Activated CD8-positive, alpha-beta memory T cell treated with anti-CD3 and anti-CD28 coated beads, Interleukin-2, amount 10 ng/mL, durations not matched to agents 7 days and 5 days (primary cell): ENCODE measurements at places on chromosomes 5 and 9.
A peak's percentile ranks its signal among the peaks of the same experiment; 100 is the strongest.

GRCh38 chr9:32399110-32399815 is 14.8 kb downstream of the ACO1 start:
- no peak for DNase-seq

GRCh38 chr5:136330353-136331038 is 34.8 kb downstream of the TRPC7 start:
- DNase-seq, result no peak

- DNase-seq, result peak; percentile 81
Measured at GRCh38 chr9:128191406-128192046, at the start of gene CIZ1. Gene CIZ1 (minus strand): TSS chr9:128191572. CDS start chr9:128190857, 715 bp downstream.

GRCh38 chr5:152288917-152289595 is 116.0 kb downstream of the NMUR2 start:
- DNase-seq, result no peak

GRCh38 chr9:93091453-93092081 is 4.5 kb upstream of the CARD19 start:
- peak; percentile 79 for DNase-seq

DNA sequence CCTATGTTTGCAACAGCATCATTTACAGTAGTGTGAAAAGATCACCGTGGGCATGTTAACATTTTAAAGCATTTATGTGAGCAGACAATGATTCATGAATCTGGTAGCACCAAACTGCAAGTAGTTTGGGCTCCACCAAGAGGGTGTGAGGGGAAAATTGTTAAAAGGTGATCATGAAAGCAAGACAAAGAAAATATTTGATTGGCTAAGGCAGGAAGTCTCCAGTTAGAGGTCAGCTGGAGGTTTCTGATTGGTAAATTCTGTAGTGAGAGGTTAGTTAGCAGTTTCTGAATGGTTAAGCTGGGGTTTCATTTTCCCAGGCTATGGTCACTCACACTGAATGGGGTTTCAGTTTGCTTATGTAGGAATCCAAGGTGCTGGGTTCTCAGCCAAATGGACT is 13.5 kb upstream of the DRD1 start:
- no peak for DNase-seq

- DNase-seq, result no peak
Measured at GRCh38 chr9:104301755-104302154, 202.3 kb upstream of the OR13F1 start.

DNA sequence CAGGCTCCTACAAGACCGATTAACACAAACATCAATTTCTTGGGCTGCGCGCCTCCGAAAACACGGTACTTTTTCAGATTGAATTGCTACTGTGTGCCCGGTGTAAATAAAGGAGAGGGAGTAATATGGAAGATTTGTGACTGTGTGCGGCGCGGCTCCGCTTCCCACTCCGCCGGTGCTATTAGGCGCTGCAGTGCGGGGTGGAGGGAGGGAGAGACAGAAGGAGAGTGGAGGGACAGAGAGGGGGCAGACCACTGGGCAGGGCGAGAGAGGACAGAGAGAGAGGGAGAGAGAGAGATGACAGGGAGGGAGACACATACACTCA is 24.7 kb upstream of the RNU6ATAC start:
- DNase-seq, result no peak

DNA sequence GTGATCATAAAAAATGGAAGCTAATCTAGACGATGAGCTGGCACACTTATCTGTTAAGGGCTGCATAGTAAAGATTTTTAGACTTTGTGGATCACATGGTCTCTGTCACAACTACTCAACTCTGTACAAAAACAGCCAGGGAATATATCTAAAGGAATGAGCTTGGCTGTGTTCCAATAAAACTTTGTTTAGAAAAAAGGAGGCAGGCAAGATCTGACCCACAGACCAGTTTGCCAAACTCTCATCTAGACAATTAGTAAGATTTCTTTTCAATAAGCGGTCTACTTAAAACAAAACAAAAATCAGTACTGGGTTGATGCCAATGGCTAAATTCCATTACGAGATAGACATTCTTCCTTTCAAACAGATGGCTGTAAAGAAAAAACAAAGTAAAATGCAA is 53.0 kb upstream of the RETREG1 start:
- DNase-seq, result no peak

DNA sequence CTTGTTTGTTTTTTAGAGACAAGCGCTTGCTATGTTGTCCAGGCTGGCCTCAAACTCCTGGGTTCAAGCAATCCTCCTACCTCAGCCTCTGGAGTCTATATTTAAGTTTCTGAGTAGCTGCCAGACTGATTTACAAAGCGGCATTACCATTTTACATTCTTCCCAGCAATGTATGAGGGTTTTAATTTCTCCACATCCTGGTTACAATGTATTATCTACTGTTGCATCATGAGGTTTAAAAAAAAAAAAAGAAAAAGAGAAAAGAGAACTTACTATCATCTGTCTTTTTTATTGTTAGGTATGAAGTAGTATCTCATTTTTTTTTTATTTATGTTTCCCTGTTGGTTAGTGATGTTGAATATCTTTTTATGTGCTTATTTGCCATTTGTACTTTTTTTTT is 18.9 kb upstream of the CLINT1 start:
- no peak for DNase-seq

DNA sequence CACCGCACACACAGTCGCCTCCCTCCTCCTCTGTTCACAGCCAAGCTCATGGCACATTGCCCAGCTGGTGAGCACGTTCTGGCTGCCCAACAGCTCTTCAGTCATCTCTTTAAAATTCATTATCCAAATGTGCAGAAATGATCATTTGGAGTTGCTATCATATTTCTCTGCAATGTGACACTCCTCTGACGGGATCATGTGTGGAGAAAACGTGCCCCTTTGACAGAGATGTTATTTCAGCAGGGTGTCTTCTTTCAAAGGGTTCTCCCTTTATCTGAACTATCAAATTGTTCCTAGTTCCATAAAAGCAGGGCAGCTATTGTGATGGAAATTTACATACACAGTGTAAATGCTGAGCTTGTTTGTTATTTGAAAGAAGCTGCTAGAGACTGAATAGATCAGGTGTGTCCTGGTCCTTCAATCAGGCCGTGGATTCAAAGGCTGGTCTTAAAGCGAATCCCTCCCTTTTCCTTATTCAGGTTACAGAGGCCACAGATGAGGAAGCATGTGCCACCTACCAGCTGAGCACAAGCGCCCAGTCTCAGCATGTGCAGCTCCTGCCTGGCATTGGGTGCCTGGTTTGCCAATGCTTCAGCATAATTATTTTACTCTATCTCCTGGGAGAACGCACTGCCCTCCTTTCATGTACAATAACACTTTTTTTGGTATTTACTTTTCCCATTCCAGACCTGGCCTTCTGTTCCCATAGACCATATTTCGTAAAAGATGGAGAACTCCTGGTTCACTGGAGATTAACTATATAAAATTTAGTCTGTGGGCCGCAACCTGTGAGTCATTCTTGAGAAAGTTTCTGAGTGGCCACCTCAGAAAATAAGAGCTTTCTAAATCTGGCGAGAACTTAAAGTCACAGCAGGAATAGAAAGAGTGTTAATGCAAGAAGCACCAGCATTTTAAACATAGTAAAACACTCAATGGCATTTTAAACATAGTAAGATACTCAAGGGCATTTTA is 433.7 kb downstream of the ENC1 start:
- DNase-seq, result no peak

- no peak for DNase-seq
Measured at GRCh38 chr5:174065528-174066197, 20.2 kb downstream of the NSG2 start.

GRCh38 chr9:114693248-114693855 is 11.4 kb upstream of the TEX48 start:
- no peak for DNase-seq

GRCh38 chr9:135566552-135566951 is 5.0 kb downstream of the PAEP start:
- DNase-seq, result no peak

- DNase-seq, result peak; percentile 70
Measured at GRCh38 chr5:134003817-134004625, 754 bp downstream of the VDAC1 start.

GRCh38 chr9:108468364-108468763 is 387.4 kb downstream of the ACTL7B start:
- peak; percentile 41 for DNase-seq

GRCh38 chr5:133026664-133027153 is 360 bp upstream of the ZCCHC10 start:
- DNase-seq, result no peak

- DNase-seq, result no peak
Measured at GRCh38 chr5:116487045-116487444, 87.6 kb downstream of the SEMA6A start.

DNA sequence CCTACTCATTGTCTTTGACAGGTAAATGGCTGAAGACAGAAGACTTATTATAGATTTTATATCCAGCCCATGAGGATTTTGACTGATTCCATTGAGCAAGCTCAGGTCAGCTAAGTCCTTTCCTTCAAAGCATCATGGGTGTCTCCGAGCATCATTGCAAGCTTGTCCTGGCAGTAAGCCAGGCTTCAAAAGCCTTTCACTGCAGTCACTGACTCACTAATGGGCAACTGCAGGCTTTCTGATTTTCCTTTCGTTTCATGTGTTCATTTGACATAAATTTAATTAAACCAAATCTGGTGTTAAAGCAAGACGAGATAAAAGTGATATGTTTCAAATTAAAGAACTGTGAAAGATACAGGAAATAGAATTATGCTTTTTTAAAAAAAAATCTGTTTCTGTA is 426.2 kb downstream of the ANXA1 start:
- no peak for DNase-seq

GRCh38 chr5:172477466-172477865 is 23.1 kb upstream of the SH3PXD2B start:
- no peak for DNase-seq

- DNase-seq, result peak; percentile 56
Measured at GRCh38 chr9:105053209-105053652, 125.3 kb upstream of the ABCA1 start.

DNA sequence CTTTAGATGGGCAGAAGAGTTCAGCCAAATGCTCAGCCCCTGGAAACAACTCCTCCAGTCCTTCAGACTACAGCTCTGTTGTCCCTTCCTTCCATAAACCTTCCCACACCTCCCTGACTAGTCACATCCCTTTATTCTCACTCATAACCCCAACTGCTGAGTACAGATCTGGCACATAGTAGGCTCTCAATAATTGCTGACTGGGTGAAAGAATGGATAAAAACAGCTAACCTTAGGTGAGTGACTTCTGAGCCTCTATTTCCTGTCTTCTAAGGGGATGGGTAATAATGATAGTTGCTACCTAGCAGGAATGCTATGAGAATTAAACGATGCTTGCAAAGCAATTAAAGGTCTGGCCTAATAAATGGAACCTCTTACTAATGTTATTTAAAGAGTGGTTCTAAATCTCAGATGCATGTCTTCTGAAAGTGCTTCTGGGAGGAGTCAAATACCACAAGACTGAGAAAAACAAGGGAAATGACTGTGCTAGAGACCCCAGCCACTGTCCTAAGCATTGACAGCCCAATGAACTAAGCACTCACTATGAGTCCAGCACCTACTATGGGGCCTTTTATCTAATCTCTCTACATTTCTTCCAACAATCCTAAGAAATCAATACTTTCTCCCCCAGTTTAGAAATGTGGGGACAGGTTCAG is 2.5 kb upstream of the NR6A1 start:
- DNase-seq, result no peak

DNA sequence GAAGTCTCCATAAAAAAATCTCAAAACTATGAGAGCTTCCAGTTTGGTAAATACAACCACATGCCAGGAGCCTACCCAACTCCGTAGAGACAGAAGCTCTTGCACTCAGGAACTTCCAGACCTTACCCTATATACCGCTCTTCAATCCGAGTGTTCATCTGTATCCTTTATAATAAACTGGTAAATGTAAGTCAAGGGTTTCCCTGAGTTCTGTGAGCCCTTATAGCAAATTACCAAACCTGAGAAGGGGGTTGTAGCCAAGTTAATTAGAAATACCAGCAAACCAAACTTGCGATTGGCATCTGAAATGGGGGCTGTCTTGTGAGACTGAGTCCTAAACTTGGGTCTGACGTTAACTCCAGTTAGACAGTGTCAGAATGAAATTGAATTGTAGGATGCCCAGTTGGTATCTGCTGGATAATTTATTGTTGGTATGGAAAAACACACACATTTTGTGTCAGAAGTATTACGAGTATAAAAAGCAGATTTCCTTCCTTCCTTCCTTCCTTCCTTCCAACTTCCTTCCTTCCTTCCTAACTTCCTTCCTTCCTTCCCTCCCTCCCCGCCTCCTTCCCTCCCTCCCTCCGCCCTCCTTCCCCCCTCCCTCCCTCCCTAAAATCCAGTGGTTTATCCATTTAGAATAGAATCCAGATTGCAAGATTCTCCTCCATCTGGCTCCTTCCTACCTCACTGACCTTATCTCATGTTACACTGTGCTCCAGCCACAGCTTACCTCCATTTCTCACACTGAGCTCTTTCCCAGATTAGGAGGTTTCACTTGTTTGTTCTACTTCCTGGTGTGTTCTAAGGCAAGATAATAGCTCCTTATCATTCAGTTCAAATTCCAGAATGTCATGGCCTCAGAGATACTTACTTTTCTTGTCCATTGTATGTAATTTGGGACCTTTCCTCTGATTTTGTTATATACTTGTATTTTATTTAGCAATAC is 196.7 kb downstream of the WDR70 start:
- no peak for DNase-seq

- DNase-seq, result no peak
Measured at GRCh38 chr5:28027851-28028250, 989.5 kb upstream of the CDH9 start.

- DNase-seq, result no peak
Measured at GRCh38 chr9:73284377-73284776, 132.7 kb downstream of the ANXA1 start.

DNA sequence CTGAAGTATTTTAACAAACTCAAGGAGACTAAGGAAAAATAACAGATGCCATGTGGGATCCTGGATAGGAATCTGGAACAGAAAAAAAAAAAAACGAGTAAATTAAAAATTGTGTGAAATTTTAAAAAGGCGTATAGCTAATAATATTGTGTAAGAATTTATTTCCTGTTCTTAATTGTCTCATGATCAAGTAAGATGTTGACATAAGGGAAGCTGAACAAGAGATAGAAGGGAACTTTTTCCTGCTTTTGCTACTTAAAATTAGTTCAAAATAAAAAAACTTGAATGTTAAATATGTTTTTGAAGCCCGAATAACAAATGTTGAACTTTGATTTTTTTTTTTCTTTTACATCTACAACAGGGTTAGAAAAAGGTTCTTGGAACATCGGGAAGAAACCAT is 10.5 kb downstream of the SNAPC3 start:
- no peak for DNase-seq

GRCh38 chr9:94787266-94787665 is 60.8 kb downstream of the AOPEP start:
- no peak for DNase-seq

- DNase-seq, result no peak
Measured at GRCh38 chr5:6659941-6660684, 26.9 kb downstream of the SRD5A1 start.

GRCh38 chr9:88391921-88392320 is 3.7 kb downstream of the SPIN1 start:
- no peak for DNase-seq

DNA sequence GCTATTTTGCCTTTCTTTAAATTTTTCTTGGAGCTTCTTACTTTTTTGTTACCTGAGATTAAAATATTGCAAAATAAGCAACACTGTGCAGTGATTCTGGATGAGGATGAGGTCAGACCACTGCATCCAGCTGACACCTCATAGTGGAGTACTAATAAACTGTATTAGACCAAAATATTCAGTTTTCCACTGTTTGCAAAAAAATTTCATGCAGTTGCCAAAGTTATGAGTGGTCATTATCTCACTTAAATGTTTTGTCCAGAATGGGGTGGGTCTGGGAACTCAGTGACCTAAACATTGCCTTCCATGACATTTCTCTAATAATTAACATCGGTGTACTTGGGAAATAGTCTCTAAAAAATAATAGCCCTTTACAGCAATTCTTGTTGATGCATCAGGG is 143.8 kb downstream of the ADAMTSL1 start:
- no peak for DNase-seq

- DNase-seq, result no peak
Measured at GRCh38 chr5:178338126-178338749, 105.6 kb upstream of the PHYKPL start.
